ENCODE measurements at places on chromosomes 13 and 19.

DNA sequence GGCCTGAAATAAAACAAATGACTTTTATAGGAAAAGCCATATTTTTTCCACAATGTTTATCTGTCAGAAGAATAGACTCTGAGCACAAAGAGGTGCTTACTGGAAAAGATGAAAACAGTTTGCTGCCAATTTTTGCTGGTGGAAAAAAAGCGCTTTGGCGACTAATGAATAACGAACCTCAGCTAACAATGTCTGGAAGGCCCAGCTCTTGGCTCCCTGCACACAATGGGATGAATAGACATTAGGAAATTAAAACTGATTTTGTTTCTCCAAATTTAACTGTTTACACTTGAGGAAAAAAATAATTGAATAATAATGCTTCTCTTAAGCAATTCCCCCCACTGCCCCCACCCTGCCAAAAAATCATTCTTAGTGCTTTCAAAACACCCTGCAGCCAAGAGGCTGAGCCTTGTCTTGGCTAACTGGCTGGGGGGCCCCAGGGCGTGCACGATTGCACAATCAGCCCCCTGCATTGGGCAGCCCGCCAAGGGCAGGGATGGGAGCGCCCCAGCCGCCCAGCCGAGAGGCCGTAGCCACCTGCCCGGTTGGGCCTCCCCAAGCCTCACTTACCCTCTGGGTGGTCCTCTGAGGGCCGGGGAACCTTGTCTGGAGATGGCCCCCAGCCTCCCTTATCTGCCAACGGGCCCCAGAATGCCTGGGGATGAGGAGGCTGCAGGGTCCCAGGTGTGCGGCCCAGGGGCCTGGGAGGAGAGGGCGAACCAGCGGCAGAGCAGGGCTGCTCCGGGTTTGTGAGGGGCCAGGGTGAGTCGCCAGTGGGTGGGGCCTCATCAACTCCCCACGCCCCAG lies 16.8 kb downstream of the CEBPG start:
- DNase-seq = no peak

- no peak for DNase-seq
Measured at GRCh38 chr13:74966275-74966674, 515.7 kb downstream of the TBC1D4 start.

- no peak for DNase-seq
Measured at GRCh38 chr19:35344511-35345031, 3.1 kb upstream of the FFAR1 start.

DNA sequence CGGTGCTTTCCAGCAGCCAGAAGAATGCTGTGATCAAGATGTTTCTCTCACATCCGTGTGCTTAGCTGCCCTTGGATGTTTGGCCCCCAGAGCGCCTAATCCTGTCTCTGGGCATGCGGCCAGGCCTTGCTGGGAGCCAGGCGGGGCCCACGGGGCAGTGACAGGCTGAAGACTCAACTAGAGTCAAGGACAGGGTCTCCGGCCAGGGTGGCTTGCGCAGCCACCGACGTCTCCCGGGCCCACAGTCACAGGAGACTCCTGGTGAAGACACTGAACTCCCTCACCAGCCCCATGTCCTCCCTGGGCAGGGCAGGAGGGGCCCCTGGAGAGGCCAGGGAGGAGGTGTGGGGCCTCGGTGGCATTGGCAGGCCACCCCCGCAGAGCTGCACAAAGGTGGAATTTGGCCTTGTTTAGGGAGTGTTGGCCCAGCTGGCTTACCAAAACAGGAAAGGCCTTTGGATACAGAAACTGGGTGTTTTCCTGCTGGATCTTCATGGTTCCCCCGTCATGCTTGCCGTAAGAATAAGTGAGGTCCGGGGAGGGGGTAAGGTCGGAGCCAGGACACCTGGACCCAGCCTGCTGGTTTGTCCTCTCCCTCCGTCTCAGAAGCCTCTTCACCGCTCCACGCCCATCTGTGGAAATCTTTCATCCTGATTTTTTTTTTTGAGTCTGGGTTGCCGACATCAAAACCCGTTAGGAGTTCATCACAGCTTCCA lies 10.0 kb upstream of the NDUFS7 start:
- DNase-seq = no peak

DNA sequence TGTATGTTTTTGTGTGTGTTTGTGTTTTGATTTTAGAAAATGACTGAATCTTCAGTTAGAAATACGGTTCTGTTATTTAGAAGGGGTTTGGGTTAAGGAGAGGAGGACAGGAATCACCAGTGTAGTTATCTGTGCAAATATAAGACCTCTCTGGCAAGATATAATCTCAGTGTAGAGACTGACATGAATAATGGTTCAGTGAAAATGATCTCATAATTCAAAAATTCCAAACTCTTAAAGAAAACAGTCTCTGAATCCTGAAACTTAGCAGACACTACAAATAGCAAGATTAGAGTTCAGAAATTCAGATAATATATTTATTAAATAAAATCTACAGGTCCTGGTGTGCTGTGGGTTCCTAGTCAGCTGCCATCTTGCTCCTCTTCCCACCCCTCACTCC lies 73.5 kb downstream of the PDS5B start:
- no peak for DNase-seq

DNA sequence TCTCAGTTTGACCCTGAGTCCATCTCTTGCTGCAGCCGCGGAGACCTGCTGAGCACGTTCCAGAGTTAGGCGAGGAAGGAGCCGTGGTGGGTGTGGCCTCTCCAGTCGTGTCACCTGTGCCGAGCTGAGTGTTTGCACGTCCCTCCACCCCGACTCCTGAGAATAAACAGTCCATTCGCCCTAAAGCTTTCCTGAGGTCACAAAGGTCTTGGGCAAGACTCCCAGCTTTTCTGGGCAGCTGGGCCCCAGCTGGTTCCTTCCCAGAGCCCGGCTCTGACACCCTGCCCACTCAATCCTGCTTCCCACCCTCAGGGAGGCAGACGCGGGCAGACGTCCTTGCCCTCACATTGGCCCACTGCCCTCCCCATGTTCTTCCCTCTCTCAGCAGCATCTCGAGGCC lies 142.2 kb downstream of the KCTD15 start:
- DNase-seq = no peak

- DNase-seq = no peak
Measured at GRCh38 chr13:47025791-47026447, 129.1 kb upstream of the HTR2A start.
